Central memory CD8-positive, alpha-beta T cell (primary cell): ENCODE measurements at places on chromosomes 11 and 22.

GRCh38 chr11:134120143-134120850, 51.4 kb downstream of the JAM3 start:
- DNase-seq, result no peak

DNA sequence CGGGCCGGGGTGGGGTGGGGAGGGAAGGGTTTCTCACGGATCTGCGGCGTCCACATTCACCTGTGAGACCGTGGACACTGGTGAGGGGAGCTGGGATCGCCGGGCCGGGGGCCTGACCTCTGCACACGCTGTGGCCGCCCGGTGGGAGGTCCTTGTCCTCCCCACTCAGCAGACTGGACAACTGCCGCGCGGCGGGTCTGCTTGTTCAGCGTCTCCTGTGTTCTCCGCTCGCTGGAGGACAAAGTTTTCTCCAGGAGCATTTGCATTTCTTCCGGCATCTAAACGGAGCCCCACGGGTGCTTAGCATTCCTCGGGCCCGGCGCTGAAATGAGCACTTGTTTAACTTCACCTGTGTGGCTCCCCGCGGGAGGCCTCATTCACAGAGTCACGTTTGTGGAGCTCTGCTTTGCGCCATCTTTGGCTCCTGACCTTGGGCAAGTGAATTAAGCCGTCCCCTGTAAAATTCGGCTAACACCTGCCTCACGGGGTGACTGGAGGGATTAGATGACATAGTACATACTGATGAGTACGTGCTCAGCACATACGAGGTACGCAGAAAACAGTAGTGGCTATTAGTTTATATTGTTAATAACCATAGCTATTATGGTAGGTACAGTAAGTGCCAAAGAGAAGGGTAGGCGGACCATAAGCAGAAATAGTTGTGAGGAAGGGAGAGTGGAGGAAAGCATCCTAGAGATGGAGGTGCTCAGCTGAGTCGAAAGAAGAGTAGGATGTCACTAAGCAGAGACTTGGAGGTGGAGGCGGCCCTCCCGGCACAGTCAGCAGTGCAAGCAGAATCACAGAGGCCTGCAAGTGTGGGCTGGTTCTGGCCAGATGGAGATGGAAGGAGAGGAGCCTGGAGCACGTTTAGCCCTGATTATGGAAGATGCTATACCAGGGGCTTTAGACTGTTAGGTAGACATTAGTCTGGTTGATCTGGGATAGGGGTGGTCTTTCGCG, 885 bp downstream of the TRMU start:
- DNase-seq, result no peak

- DNase-seq, result no peak
Measured at GRCh38 chr11:33892906-33893594, 1.2 kb upstream of the LMO2 start.

DNA sequence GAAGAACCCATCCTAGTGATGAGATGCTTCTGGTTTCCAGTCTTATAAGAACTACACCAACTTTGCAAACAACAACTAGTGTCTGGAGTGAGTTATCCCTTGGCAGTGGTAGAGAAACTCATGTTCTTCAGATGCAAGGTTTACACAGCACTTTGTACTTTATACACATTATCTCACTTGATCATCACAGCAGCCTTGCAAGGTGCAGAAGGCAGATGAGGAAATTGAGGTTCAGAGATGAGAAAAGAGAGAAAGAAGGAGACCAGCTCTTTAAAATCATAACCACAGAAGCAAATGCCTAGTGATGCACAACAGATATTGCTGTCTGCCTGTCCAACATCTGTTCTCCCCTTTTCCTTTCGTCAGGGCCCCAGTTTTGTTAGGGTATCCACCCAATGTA, 16.7 kb upstream of the CD44 start:
- no peak for DNase-seq
